ENCODE measurements at places on chromosomes 5 and 9.

DNA sequence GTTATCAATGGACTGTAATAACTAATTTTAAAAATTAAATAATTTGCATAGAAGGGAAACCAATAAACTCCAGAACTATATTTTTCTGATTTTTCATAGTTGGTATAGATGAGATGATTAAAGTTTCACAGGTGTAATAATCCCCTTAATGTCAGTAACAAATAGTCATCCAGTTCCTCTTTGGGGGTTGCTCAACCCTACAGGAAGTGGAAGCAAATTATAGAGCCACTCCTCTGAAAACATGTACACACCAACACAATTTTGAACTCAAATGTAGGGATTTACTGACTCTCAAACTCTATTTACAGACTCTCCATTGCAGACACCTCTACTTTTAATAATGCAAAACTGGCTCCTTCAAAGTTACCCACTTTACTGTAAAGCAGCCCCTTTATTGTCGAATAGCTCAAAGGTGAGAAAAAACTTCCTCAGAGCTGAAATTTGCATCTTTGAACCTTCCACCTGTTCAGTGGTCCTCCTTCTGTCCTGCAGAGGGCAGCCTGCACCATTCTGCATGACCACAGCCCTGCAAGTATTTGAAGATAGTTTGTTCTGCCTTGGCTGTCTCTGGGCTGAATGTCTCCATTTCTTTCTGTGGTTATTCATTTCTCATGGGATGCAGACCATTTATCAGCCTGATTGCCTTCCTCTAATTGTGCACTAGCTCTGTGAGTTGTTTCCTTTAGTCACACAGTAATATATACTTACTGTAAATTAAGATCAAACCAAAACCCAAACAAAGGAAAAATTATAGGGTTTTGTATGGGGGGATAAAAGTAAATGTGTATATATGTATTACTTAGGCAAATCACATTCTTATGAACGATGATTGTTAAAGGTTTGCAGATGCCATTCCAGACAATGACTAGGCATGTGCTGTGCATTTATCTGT, 383.2 kb upstream of the SGCD start:
- no peak for DNase-seq

GRCh38 chr5:180494510-180495181, 467 bp downstream of the CNOT6 start:
- peak; percentile 40 for DNase-seq

DNA sequence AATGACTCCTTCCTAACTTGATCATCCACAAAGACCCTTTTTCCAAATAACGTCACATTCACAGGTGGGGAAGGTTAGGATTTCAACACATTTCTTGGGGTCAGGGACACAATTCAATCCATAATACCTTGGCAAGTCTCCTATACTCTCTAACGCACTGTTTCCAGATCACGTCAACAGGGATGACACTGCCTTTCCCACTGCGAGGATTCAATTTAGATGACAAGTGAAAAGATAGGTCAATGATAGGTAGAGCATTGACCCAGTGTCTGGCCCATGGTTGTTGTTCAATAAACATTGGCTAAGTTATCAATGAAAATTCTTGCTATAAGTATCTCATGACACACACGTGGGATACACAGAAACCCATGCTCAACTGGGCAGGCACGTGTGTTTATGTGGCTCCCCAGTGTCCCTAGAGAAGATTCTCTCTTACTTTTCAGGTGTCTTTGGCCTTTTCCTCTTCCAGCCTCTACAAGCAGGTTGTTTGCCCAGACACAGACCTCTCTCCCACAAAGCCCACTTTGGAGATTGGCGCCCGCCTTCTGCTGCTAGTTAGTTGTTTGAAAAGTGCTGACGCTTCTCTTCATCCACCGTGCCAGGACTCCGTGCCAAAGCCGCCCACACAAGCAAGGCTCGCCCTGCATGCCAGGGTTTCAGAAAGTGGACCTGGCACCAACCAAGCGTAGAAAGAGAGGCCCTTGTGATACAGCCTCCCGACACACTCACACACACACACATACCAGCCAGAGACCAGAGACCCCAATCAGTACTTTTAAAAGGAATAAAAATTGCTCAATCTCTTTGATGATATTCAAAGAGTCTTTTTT, 594.5 kb downstream of the BNC2 start:
- no peak for DNase-seq

- DNase-seq, result no peak
These were observed 118.5 kb upstream of the PTPN3 start for GRCh38 chr9:109616571-109617120.

DNA sequence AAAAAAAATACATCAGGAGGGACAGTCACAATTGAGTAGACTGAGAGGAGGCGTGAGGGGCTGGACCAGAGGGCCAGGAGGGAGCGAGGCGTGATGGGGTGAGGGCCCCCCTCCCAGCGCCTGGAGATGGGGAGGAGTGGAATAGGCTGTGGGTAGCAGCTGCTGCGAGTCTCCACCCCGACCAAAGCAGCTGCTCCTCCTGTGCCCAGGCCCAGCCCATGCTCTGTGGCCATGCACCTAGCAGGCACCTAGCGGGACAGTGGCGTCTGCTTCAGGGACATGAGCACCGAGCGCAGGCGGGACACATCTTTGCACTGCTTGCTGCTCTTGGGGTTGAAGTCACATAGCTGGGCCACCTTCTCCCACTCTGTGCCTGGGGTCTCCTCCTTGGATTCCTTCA, 4.0 kb downstream of the HIGD2A start:
- no peak for DNase-seq

- no peak for DNase-seq
These were observed 8.7 kb downstream of the PHYKPL start for GRCh38 chr5:178223828-178224335.

DNA sequence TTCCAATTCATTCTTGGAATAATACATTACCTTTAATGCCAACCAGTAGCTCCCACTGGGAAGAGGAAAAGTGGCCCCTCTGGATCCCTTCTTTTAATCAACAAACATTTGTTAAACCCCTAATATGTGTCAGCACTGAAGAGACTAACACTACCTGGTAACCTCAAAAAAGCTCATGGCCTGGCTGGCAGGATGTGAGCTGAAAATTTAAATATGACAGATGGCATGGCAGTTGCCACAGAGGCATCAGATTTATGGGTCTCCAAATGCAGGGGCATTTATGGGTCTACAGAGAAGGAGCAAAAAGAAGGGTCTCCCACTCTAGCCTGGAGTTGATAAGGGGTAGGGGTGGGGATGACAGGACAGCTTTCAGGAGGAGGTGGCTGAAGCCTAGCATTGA, 12.5 kb downstream of the DNAH5 start:
- DNase-seq, result no peak

- no peak for DNase-seq
These were observed 17.8 kb downstream of the INIP start for GRCh38 chr9:112700085-112700484.

DNA sequence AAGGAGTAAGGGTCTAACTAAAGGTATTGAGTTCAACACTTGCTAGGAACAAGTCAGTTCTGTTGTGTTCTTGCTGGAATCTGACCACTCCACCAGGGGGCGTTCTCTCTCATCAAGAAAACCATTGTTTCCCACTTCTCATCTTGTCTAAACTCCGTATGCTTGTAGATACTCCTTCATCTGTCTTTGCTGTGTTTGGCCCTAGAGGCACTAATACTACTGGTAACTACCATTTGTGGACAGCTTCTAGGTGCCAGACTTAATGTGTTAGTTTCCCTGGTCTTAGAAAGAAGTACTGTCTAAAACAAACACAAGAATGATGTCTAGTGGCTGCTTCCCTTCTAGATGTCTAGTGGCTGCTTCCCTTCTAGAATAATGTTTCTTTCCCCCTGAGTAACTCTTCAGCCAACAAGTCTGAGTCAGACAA, 18.7 kb upstream of the PTPDC1 start:
- DNase-seq, result peak; percentile 65

GRCh38 chr9:129746092-129746777, 6.6 kb downstream of the PTGES start:
- peak; percentile 49 for DNase-seq

DNA sequence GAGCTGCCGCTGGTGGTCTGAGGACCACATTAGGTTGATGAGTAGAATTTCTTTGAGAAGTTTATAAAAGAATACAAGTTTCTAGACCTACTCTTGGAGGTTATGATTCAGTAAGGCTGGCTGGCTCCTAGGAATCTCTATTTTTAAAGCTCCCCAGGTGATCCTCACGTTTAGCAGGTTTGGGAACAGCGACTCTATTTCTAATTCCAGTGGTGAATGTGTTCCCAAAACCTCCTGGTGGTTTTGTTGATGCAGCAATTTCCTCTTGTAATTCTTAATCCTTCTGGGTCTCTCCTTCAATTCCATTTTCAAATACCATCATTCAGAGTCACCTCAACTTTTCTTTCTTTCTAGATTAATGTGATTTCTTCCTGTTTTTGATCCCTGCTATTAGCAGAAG, 215.9 kb upstream of the RFX3 start:
- no peak for DNase-seq

- DNase-seq, result peak; percentile 34
These were observed 51.0 kb upstream of the IL17B start for GRCh38 chr5:149429839-149430721.

DNA sequence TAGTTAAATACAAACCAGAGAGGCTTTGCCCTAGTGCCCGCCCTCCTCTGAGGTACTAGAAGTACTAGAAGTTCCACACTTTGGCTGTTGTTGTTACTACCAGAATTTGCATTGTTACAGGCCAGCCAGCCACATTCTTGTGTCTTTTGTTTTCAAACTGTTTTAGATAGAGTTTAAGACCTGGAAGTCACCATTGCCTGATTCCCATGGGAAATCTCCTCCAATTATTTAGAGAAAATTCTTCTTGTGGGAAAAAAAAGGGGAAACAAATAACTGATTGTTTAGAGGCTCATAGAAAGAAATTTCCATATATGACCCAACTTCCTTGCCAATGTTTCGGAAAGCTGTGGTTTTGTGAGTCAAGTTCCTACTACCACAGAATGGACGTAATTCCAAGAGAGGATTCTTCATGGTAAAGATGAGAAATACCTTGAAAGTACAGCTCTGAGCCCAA, 252.2 kb downstream of the GOLPH3 start:
- DNase-seq, result peak; percentile 57

DNA sequence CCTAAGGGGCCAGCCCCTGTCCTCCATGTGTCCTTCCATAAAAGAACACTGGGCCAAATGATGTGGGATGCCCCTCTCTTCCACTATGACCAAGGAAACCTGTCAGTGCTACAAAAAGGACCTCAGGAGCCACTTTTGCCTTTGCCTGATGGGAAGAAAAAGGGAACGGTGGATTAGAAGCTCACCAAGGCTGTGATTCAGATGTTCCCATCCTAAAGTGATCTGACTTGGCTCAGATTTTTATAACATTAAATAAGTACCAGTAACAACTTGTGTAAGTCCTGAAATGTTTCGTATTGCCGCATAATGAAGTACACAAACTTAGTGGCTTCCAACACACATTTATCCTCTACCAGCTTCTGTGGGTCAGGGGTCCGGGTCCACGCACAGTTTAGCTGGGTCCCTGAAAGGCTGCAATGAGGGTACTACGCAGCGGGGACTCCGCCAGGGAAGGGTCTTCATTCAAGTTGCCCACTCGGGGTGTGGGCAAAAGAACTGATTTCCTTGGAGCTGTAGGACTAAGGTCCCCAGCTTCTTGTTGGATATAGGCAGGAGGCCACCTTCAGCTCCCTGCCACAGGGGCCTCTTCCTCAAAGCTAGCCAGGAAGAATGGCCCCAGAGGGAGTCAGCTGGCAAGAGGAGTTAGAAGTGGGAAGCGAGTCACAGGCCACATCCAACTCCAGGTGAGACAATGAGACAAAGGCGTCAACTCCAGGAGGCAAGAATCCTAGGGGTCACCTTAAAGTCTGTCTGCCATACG, 60.4 kb downstream of the RAPGEF1 start:
- no peak for DNase-seq

GRCh38 chr5:144307736-144308135, 137.1 kb downstream of the KCTD16 start:
- no peak for DNase-seq

DNA sequence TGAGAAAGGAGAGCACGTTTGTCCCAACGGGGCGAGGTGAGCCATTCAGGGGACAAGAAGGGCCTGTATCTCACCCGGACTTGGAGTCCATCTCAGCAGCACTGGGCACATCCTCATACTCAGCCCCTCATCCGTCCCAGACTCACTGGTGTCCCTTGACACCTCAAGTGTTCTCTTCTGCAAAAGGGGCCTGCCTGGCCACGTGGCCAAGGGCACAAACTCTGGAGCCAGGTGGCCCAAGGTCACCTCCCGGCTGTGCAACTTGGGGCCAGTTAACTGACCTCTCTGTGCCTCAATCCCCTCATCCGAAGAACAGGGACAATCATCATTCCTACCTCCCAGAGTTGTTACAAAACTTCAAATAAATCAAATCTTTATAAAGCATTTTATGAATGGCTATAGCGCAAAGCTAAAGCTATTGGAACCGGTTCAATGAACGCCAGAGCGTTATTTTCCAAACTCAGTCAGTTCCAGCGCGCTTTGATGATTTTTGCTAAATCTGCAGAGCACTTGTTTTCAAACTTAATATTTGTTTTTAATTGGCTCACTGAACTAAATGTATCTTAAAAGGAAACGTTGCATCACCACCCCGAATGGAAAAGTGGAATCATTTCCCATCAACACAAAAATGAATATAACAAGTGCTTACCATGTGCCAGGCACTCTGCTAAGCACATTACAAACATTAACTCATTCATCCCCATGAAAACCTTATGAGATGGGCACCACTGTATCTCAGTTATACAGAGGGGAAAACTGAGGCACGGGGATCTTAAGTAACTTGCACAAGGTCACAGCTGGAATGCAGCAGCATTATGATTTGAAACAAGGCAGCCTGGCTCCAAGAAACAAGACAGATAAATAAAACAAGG, 49.3 kb downstream of the DUSP1 start:
- no peak for DNase-seq

DNA sequence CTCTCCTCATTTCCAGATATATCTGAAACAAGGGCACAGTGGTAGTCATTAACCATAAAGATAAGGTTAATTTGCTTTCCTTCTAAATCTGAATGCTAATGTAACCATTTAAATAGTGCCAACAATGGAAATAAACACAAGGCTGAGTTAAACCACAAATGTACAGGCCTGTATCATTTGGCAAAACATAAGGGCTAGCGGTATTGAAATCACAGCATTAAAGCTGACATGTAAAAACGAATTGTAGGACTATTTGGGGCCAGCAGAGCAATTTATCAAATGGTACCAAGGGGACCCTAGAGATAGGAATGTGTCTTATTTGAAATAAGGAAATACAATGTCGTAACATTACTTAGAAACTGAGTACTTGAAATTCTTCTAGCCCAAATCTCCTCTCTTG, 247.5 kb upstream of the RPS23 start:
- no peak for DNase-seq

DNA sequence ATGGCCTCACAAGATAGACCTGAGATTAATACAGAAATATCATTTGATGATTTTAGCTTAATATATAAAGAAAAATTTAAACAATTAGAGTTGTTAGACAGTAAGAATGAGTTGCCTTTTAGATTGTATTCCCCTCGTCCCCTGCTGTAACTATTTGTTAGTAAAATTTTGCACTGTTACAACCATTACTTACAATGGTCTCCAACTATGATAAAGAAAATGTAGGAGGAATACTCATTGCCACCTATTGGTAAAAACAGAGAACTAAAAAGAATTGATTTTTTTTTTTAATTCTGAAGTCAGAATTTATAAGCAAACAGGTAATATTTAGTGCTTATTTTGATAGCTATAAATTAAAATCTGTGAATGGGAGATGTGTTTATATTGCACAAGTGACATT, 937.6 kb downstream of the TLE4 start:
- DNase-seq, result no peak
